ENCODE measurements at places on chromosomes 1 and 21.
A peak's percentile ranks its signal among the peaks of the same experiment; 100 is the strongest.

DNA sequence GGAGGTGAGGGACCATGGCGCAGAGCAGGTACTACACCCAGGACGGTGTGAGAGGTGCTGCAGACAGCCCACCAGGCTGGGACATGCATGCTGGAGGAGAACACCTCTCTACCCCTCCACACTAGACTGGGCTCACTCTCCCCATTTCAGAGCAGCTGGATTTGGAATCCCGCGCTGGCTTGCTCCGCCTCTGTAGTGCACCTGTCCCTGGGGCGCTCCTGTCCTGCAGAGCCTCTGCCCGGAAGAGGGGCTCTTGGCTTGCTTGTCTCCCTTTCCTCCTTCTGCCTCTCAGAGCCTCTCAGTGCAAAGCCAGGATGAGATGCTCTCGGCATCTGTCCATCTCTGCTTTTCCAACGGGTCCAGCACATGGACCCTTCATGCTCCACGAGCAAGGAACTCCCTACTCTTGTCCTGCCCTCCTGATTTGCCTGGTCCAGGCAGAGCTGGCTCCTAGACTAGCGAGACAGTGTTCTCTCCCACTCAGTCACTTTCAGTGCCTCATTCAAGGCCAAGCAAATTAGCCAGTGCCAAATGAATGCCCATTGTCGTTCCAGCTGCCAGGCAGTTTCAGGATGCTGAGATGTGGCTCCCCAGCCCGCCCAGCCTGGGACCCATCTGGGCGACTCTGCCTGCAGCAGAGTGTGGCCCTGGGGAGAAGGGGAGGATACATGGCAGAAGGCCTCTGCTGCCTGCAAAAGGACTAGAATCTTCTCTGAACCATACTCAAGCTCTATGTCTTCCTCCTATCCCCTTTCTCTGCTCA is 33.7 kb downstream of the CDCA8 start:
- DNase-seq = no peak

DNA sequence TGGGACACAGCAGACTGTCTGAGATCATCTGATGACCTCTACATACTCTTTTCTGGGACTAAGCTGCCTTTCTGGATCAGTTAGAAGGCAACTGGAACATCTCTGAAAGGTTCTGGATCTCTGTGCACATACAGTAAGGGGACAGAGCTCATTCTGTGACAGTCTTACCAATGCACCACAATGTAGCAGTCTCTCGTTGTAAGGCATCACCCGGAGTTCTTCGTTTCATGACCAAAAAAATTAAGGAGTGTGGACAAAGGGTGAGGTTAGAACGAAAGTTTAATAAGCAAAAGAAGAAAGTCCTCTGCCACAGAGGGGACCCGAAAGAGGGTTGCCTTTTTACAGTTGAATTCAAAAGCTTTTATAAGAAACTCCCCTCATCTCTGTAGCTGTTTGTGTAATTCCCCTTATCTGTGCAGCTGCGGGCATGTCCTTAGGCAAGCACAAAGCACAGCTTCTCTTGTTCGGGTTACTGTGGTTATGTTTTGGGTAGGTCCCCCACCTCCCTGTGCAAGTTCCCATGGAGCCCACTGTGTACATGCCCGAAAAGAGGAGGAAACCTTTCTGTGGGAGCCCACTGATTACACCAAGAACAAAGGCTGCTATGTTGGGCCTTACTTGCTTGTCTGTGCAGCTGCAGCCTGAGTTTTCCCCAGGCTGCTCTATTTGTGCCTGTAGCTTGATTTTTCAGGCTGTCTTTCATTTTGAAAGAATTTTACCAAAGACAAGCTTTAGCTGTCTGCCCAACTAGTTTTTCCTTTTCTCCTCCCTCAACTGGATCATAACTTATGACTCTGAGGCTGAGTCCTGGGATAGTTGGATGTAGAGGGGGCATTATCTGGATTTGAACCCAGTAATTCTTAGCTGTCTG is 53.1 kb upstream of the CACNA1E start:
- no peak for DNase-seq

GRCh38 chr1:25688390-25689119 is 72.0 kb downstream of the MAN1C1 start:
- DNase-seq = no peak

DNA sequence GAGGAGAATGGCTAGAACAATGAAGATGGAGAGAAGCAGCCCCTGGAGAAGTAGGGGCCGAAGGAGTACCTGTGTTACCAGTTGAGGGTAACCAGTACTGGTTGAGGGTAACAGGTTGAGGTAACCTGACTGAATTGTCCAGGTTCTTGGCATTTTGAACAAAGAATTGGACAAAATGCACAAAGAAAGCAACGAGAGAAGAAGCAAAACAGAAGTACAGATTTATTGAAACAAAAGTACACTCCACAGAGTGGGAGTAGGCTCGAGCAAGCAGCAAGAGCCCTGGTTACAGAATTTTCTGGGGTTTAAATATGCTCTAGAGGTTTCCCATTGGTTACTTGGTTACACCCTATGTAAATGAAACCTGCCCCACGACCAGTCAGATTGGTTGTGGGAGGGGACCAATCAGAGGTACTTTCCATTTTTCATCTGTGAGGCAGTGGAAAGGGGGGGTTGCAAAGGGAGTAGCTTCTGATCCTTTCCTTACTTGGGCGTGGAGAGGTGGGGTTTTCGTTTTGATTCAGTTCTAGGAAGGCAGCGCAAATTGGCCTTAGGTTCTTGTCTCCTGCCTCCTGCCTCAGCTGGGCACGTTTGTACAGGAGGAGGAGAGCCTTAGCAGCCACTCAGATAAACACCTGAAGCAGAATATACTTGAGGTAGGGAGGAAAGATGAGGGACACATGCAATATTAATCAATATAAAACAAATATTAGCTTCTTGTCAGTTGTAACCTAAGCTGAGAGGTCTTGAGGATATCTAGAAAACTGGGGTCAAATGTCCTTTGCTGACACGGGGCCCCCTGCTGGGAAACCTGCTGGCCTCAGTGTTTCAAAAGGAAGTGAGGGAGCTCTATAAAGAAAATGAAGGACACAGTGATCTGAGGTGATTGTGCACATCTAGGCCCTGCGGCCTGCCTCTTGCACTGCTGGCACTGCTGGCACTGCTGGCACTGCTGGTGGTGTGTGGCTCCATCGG is 14.3 kb upstream of the LSM10 start:
- DNase-seq = no peak

- peak; percentile 64 for DNase-seq
Observed at GRCh38 chr1:205375835-205376545, 19.3 kb upstream of the KLHDC8A start.

DNA sequence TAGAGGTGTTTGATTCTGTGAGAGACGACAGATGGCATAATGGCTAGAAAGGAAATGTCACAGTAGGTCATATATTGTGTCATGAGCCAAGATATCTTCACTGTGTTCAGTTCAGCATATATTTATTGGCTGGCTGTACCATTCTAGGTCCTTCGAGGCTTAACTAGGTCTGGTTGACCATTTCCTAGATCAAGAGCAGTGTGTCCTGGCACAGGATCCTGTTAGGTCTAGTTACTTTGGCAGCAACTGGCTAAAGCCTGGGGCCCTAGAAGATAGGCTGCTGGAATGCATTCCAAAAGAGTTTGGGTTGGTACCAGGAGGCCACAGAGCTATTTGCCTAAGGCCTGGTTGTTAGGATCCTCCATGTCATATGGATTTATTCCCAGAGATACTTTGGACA is 20.9 kb downstream of the ZBTB40 start:
- DNase-seq = no peak

- DNase-seq = peak; percentile 81
Observed at GRCh38 chr1:68112835-68113243, 62.4 kb upstream of the DIRAS3 start.

DNA sequence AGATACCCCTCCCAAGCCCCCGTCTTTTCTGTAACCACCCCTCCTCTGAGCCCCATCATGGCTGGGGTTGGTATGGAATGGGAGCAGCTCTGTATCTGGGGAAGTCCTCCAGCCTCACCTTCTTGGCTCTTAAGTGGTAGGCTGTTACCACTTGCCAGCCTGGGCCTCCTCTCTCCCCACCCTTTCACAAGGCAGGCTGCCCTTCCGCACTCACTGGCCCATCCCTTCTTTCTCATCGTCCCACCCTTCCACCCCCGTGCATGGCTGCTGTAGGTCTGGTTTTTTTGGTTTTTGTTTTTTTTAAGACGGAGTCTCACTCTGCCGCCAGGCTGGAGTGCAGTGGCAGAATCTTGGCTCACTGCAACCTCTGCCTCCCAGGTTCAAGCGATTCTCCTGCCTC is 5.2 kb downstream of the CYB561D1 start:
- DNase-seq = no peak

GRCh38 chr1:235817101-235817728 is 49.5 kb downstream of the LYST start:
- no peak for DNase-seq

DNA sequence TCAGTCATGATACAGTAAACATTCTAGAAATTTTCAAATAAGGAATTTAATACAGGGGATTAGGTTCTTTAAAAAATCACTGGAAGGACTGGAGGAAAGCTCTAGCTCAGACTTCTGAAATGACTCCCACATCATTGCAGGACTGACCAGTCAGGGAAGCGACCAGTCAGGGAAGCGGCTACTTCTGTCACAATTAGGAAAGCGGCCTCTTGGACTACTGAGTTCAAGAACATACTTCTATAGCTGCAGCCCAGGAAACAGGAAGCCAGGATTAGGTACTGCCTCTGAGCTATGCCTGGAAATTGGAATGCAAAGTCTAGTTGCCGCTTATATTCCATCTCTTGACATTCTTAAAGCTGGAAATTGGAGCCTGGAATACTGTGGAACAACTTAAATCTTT is 45.5 kb downstream of the USP25 start:
- peak; percentile 27 for DNase-seq

- peak; percentile 71 for DNase-seq
Observed at GRCh38 chr1:8858888-8859706, 19.4 kb downstream of the ENO1 start.

GRCh38 chr1:197181982-197182381 is 35.5 kb upstream of the ASPM start:
- DNase-seq = no peak

GRCh38 chr1:18972991-18973390 is 16.5 kb upstream of the IFFO2 start:
- no peak for DNase-seq

DNA sequence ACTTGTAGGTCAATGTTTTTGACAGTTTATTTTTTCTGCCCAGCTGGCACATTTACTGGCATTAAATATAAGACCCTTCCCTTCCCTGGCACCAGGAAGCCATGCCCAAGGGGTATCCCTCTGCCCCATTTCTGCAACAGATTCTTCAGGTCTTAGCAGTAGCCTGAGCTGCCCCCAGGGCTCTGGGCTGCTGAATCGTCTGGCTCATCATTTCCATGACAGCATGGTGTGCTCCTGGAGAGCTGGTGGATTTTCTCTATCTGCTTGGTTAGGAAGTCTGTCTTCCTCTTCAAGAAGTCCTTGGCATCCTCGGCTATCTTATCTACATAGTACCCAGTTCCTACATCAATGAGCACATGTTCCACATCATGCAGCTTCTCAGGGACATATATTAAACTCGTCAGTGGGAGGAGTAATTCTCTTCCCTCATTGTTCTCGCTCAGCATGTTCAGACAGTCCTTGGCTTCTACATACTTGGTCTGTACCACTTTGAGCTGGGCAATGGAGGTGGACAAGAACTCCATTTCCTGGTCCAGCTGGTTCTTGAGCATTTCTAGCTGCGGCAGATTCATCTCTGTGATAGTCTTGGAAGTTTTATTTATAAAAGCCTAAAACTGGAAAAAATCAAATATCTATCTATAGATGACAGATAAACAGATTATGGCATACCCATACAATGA is 23.5 kb downstream of the MIA3 start:
- DNase-seq = no peak

DNA sequence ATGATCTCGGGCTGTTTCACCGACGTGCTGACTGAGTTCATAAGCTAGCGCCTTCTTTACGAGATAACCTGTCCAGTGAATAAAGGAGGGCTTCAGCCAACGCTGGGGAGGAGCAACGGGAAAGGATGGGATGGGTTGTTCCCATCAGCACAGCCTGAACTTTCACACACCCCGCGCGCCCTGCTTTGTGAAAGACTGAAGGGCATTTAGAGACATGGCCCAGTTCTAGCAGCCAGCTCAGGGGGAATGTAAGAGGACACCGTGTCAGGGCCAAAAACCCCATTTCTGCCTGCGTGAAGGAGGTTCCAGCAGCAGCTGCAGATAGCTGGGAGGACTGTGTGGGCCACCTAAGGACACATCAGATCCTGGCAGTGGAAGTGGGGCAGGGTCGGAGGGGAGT is 255.1 kb upstream of the RAB4A start:
- no peak for DNase-seq

DNA sequence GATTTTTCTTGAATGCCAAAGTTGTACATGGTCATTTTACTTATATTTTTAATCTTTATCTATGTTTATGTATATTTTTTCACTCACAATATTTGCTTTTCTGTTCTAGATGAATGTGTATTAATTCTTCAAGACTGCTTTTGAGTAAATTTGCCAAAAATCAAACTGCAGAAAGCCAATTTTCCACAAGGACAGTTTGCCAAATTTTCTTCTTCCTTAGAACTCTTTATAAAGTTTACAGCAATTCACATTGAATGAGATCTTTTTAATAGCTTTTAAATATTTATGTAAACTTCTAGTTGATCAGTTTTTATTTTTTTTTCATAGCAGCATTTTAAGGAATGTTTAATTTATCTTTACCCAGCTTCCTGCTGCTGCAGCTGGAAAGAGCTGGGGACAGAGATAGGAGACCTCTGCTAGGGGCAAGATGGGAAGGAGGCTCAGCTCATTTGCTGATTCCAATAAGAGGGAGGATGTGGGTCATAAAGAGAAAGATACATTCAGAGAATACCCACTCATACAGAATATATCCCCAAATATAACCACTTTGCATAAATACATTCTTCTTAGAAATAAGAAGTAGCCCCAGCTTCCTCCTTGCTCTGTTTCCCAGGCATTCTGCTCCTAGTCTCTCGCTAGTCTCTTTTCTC is 93.0 kb downstream of the ODF2L start:
- no peak for DNase-seq

GRCh38 chr21:45736042-45736689 is 92.6 kb downstream of the PCBP3 start:
- no peak for DNase-seq

GRCh38 chr1:7859406-7859805 is 6.5 kb upstream of the UTS2 start:
- DNase-seq = no peak

- DNase-seq = no peak
Observed at GRCh38 chr1:206716159-206716869, 31.6 kb downstream of the MAPKAPK2 start.

GRCh38 chr21:43273016-43273707 is 104.4 kb downstream of the CRYAA start:
- no peak for DNase-seq

- DNase-seq = no peak
Observed at GRCh38 chr1:237664348-237664747, 226.4 kb downstream of the ZP4 start.

GRCh38 chr1:153475282-153475681 is 14.8 kb upstream of the S100A7 start:
- no peak for DNase-seq

GRCh38 chr21:27365394-27365793 is 398.5 kb upstream of the ADAMTS5 start:
- peak; percentile 47 for DNase-seq

- no peak for DNase-seq
Observed at GRCh38 chr21:41899426-41900202, 20.5 kb upstream of the PRDM15 start.

Measured in LHCN-M2 (cell line).